ENCODE measurements at places on chromosomes 1 and 21.
A peak's percentile ranks its signal among the peaks of the same experiment; 100 is the strongest.

DNA sequence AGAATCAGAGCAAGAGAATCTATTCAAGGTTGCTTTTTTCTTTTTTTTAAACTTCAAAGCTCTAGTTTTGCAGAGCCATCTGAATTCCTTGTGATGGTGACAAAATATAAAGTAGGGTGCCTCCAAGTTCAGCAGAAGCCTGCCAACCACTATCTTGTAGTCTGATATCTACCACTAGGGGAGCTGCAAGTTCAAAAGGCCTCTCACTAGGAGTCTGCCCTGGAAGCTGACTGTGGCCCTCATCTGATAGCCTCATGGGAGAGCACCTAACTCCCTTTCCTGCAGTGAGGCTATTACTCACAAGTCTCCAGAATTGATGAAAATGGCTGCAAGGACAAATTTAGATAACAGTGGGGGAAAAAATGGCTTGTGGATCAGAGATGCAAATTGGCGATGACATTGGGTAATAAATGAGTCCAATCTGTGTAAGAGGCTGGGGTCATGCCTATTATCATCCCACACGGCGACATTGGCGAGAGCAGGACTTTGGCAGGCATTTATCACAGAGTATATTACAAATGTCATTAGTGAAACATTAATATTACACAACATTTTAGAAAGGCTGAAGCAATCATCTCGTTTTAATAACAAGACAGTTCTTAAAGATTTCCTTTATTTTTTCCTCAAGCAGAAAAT, 10.7 kb upstream of the ZP4 start:
- no peak for DNase-seq

DNA sequence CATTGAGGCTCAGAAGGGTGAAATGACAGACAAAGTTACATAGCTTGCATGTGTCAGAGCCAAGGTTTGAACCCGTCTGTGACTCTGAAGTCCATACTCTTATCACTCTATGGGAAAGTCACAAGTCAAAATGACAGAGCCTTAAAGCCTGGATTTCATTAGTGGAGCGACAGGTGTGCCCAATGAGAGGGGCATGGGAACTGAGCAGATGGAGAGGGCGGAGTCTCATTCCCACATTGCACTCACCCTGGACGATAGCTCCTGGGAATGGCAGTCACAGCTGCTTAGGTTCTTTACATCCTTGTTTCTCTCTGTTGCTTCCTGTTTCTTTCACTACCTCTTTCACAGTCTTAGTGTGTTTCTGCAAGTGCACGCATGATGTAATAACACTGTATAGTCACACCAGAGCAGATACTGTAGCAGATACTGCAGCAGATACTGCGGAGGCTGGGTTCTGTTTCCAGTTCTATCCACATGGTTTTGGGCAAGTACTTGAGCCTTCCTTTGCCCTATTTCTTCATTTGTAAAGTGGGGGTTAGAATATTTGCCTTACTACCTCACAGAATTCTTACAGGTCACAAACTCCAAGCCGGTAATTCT, 127.2 kb downstream of the ZSCAN20 start:
- DNase-seq: no peak

DNA sequence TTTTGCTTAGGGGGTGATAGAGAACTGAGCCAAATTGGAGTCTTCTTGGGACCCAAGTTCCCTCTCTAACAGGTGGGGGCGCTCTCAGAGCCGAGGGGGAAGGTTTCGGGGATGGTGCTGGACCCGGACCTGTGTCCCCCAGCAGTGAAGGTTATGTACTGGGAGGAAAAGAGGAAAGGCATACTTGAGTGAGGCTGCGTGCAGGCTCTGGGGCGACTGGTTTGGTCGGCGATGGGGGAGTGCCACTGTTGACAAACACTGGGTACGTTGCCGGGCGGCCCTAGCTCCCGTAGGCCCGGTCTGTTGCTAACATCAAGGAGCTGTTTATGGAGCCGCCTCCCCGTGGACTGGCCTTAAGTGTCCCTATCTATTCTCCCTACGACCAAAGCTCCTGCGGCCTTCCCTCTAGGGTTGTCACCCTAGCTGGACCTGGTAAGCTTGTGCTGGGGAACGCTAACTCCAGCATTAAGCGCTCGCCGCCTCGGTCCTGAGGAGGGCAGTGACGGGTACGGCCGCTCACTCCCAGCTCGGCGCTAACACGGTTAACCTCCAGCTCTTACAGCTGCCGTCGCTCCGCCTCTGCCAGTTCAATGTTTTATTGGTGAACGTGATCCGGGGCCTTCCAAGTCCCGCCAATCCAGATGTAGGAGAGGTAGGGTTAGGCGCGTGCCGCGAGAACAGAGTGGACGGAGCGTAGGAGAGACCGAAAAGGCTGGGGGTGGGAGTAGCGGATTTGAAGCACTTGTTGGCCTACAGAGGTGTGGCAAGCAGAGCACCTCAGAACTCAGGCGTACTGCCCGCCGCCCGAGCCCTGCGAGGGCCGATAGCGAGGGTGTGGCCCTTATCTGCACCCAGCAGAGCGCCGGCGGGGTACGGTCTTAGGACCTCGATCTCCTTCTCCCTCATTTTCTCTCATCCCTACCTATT, at the start of gene PPOX:
Gene PPOX (plus strand): TSS at position 685 of the 927 bp plus-strand sequence. CDS start 422 bp downstream, outside the sequence.
- peak; percentile 79 for DNase-seq

GRCh38 chr1:31931593-31932225, 6.5 kb downstream of the PTP4A2 start:
- DNase-seq: no peak

DNA sequence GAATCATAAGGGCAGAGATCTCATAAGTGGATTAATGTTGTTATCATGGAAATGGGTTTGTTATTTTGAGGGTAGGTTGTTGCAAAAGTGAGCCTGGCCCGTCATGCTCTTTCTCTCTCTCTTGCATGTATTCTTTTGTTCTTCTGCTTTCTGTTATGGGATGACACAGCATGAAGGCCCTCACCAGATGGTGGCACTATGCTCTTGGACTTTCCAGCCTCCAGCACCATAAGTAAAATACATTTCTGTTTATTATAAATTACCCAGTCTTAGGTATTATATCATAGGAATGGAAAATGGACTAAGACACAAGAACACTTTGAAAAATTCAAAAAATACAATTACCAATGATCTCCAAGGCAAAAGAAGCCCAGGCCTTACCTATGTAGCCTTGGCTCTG, 676.1 kb downstream of the PTPRU start:
- DNase-seq: no peak

- no peak for DNase-seq
Measured at GRCh38 chr1:225977937-225978748, 21.0 kb downstream of the SDE2 start.

DNA sequence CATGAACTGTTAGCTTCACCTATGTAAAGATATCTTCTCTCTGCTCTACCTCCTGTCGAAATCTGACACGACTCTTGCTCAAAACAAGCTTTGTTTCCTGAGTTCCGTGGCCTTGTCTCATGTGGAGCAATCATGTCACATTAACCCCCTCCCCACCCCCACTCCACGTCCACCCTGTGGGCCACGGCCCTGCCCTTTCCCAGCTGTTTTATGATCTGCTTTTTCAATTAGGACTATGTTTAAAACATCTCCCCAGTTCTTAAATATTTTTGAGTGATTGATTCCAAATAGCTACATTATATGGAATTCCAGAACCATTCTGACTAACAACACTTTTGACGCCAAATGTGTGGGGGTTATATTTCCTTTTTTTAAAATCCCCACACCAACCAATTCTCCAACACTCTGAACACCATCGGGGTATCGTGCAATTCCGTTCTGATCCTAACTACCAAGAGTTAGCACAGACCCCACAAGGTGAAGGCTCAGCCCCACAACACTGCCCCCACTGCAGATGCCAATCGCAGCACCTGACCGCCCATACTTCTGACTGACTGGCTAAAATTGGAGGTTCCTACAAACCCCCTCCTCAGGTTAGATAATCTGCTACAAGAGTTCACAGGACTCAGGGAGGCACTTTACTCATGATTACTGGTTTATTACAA, 12.7 kb upstream of the S100A8 start:
- no peak for DNase-seq

DNA sequence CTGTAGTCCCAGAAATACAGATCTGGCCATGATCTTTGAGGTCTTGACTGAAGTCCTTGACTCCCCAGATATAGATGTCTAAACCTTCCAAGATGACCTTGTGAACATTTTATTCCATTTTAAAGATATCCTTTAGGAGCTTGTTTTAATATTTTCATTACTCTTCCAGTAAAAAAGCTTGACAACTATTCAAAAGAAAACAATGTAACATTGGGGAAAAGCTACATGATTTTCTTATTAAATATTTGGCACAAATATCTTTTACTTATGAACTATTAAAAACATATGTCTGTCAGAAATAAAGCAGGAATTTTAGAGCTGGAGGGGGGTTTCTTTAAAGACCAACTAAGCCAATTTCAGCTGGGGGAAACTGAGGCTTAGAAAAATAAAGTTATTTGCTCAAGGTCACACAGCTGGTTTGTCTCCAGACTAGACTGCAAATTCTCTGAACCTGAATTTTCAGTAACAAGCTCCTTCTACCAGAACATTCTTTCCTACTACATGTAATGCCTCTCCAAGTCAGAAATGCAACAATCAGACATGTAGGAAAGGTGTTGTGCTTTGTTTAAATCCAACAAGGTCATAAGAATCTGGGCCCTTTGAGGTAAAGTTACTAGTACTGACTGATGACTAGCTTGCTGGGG, 67.0 kb upstream of the PTCH2 start:
- DNase-seq: no peak
